IMR-90 (cell line): ENCODE measurements at places on chromosomes 11 and 22. TPM values are rescaled to one million over a fixed set of nuclear protein-coding genes. Genes with fewer than 3 reads are reported as not detected.

DNA sequence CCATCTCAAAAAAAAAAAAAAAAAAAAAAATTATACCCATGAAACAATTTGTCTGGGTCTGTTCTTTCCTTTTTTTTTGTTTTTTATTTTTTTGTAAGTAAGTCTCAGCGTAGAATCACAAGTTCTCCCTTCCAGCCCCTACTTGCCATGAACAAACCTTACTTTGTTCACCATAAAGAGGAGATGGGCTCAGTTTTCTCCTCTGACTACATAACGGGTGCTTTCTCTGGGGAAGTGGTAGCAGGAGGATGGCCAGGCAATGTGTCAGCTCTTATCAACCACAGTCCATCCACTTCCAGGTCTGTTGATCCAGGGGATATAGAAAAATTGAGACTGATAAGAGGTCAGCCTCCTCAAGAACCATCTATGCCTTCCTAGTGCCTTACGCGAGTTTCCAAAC is 11.0 kb downstream of the ASCC2 start:
- no peak for DNase-seq

CD248 gene
- 19.5 and 25.6 TPM in 2 replicates for total RNA-seq

GRCh38 chr11:22711071-22711770 is 44.8 kb downstream of the GAS2 start:
- DNase-seq = no peak

DNA sequence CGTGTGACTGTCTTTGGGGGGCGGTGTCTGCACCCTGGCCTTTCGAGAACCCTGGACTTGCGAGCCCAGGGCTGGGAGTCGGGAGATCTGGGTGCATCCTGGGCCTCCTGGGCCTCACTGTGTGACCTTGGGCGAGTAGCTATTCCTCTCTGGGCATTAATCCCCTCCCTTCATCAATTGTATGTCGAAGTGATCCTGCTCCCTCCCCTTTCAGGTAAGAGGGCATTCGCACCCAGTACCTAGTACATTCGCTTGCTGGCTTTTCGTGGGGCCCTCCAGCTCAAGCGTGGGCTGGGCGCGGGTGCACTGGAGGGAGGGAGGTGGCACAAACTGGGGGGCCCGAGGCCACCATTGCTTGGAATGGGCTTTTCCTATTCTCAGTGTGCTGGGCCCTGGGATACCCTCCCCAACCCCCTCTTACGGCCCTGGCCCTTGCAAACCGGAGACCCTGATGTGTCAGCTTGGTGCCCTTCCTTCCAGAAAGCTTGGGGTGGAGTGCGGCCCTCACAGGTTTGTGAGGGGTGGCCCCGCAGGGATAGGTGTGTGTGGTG is 530 bp downstream of the USP35 start:
- no peak for DNase-seq

NTM gene
- 17.8 and 19.5 TPM in 2 replicates for total RNA-seq

DNA sequence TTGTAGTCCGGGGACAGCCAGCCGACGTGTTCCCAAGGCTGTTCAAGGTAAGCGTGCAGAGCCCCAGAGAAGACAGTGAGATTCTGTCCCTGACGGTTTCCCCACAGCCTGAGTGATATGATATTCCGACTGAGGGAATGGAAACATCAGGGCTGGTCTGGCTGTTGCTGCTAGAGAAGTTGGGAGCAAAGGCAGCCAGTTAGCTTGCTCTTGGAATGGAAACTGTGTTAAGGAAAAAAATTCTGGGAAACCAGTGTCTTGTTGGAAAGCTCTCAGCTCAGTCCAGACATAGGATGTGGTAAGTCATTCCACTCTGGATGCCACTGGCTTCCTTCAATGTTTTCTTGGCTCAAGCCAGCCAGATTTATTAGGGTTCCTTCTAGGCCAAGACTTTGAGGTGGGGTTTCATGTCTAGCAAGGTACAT is 8.8 kb downstream of the CRY2 start:
- peak; percentile 43 for DNase-seq

TTC28 gene
- total RNA-seq = 9.4 and 13.3 TPM in 2 replicates

DNA sequence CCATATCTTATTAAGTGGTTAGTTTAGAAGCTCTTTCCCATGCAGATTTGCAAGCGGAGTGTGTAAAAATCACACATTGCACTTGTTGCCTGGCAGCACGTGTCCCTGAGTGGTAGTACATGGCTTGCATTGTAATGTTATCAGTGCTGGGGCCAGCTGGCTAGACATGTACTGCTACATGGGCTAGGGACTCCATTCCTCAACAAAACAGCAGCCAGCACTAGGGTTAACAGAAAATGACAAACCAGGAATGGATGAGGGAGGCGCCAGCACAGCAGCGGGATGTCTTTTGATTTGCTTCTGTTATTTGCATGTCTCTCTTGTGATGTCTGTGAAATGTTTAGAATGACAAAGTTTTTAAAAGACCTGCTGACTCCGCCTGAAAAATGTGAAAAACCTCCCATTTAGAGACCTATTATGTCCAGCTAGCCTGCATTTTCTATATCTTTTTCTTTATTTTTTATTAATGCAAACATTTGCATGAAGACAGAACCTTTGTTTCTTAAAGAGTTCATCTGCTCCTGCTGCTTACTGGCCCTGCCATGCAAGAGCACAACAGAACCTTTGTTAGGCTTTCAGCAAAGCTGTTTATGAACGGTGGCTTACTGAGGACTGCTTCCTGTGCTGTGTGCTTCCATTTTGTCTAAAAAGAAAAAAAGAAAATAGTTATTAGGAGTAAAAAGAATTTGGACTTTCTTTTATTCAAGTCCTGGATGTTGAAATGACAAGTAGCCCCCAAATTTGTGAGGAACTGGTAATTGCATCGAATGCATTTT is 40.7 kb downstream of the CSTPP1 start:
- no peak for DNase-seq
